ENCODE measurements at places on chromosomes 2 and 18. TPM values are rescaled to one million over a fixed set of nuclear protein-coding genes. Genes with fewer than 3 reads are reported as not detected.

DNA sequence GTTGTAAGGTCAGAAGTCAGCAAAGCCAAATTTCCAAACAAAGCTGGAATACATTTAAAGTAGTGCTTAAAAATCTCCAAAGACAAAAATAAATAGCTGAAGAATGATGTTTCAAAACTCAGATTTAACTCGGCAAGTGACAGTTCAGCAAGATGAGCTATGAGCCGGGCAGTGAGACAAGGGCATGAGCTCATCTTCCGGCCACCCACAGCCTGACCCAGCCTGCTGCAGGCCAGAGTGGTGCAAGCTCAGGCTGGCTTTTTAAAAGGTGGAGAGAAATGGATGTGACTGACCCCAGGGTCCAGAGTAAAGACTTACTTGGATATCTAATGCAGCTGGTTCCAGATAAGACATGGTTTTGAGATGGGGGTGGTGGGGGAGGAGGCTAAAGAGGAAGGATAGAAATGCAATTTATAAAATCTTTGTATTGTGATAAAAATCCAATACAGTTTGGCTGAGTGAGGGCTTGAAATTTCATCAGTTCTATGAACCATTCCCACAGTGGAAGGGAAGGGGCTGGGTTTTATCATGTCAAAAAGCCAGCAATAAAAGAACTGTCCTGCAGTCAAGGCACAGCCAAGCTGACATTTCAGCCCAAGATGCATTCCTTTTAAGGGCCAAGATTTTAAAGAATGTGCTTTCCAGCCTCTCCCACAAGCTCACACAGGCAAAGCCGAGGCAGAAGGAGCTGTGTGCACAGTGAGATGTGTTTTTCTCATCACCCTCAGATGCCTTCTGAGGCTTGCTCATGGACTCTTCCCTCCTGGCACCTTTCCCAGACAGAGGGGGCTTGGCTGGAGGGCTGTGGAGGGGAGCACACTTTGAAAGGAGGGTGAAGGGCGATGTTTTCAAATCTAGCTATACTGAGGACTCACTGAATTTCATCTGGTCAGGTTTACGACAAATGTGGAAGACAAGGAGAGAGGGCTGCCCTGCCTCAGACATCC lies 97.9 kb upstream of the KLHL29 start:
- no peak for DNase-seq

DNA sequence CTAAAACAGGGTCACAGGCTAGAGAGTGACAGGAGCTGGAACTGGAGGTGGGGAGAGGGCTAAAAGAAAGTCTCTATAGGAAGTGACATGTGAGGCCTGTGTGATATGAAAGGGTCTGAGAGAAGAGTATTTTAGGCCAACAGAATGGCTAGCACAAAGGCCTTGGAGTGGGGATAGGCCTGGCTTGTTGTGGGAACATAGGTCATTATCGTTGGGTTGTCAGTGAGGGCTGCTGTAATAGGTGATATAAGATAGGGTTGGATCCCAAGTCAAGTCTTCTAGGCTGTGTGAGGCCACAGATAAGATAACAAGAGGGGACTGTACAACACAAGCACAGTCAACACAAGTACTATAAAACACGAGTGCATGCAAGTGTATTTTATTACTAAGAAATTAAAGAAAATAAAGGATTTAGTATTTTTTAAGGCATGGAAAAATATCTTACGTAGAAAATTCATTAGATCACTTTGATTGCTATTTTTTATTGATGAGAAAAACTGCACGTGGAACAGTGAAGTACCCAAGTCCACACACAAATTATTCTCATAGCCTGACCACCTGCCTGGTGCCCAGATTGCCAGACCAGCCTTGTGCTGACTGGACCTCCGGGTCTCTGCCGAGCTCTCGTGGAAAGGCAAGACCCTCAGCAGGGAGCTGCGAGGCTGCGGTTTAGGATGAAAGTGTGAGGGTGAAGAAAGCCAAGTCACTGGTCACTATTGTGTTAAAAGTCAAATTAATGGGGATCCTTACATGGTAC lies 14.1 kb downstream of the LTBP1 start:
- DNase-seq = no peak

DNA sequence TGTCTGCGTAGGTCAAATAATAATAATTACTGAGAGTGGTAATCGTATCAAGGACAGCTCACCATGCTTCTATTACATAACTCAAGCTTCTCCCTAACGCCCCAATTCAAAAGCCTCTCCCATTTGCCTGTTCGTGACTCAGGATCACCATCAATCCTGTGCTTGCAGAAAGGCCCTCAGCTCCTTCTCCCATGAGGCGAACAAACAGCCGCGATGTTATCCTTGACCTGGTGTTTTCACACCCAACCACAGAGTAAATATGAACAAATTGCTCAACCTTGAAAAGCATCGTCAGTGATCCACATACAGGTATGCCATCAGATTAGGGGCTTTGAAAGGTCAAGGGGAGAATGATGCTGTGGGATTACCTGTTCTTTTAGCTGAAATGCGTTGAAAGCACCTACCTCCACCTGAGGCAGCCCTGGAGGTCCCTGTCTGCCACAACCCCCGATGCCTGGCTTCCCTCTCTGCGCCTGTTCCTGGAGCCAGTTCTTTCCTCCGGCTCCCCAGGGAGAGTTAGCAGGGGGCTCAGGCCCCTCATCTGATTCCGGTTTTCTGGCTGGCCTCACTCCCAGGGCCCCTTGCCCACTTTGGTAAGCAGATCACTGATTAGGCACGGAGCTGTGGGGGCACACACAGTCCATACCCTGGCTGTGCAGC lies 39.1 kb upstream of the ODC1 start:
- no peak for DNase-seq

DNA sequence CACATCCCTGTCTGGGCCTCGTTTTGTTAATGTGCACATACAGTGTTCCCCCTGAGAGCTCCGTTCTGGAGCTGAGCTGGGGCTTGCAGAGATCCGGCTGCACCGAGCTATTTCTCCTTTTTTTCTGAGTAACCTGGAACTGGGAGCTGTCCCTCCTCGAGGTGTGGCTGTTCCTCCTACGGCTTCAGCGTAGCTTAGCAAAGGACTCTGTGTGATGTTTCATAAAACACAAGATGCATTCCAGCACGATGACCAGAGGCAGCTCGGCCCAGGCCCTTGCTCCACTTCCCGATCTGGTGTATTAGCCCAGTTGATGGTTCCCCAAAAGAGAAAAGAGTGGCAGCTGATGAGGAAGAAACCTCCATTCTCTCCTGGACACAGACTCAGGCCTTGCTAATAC lies 103.0 kb downstream of the FAM210A start:
- DNase-seq = no peak

DNA sequence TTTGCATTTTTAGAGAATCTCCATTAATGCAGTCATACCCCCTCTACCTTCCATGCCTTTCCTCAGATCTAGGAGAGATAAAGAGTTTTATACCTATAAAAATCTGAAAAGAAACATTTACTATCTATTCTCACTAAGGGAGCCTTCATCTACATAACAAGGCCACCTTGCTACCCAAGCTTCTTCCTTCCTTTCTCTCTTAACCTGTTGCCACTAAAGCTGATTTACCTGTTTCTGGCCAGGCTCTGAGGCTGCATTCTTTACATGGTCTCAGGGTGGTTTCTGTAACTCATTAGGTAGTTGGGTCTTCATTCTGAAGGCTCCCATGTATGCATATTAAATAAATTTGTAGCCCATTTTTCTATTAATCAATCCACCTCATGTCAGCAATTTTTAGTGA lies 391.6 kb downstream of the DLGAP1 start:
- DNase-seq = no peak

- DNase-seq = no peak
These were observed at the start of gene PROKR1 for GRCh38 chr2:68643011-68643873. Gene PROKR1, plus strand, starts transcription at chr2:68643579. Its CDS starts 2,243 bp downstream, at chr2:68645822.

Gene EGR4
- not detected for total RNA-seq

Gene KIF5C
- 1.7 TPM for total RNA-seq

Measured in H4 (cell line).